Left lobe of liver (tissue), 2 donors: ENCODE measurements at places on chromosomes 2 and 18.
A peak's percentile ranks its signal among the peaks of the same experiment; 100 is the strongest.

- DNase-seq: peak; percentile 52
These were observed 1.6 kb downstream of the TSHZ1 start for GRCh38 chr18:75211953-75212750.

- DNase-seq: no peak
These were observed 816.4 kb downstream of the SOCS6 start for GRCh38 chr18:71105078-71105819.

DNA sequence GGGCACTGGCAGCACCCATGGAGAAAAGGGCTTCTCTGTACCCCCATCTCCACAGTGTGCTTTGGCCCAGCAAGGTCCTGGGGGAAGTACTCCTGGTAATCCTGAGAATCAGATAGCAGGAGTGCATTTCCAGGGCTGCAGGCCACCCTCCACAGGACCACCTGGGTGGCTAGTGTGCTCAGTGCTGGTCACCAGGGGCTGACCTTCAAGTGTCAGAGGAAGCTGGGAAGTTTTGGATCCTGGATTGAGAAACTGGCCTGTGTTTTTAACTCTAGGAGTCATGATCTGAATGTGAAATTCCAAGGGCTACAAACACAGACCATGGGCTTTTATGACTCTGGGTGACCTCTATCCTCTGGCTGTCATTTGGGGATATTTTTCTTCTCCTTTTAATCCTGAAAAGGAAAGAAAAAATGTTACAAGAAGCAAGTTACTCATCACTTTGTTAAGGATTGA is 9.3 kb downstream of the RHOB start:
- peak; percentile 23 for DNase-seq

- DNase-seq: no peak
These were observed 48.5 kb upstream of the DOCK10 start for GRCh38 chr2:225090746-225091145.

- DNase-seq: no peak
These were observed 35.3 kb upstream of the MRPL33 start for GRCh38 chr2:27736031-27736889.

- no peak for DNase-seq
These were observed 38.7 kb downstream of the KCNE4 start for GRCh38 chr2:223090540-223091235.

GRCh38 chr2:73979686-73980085 is 5.0 kb upstream of the TET3 start:
- no peak for DNase-seq

DNA sequence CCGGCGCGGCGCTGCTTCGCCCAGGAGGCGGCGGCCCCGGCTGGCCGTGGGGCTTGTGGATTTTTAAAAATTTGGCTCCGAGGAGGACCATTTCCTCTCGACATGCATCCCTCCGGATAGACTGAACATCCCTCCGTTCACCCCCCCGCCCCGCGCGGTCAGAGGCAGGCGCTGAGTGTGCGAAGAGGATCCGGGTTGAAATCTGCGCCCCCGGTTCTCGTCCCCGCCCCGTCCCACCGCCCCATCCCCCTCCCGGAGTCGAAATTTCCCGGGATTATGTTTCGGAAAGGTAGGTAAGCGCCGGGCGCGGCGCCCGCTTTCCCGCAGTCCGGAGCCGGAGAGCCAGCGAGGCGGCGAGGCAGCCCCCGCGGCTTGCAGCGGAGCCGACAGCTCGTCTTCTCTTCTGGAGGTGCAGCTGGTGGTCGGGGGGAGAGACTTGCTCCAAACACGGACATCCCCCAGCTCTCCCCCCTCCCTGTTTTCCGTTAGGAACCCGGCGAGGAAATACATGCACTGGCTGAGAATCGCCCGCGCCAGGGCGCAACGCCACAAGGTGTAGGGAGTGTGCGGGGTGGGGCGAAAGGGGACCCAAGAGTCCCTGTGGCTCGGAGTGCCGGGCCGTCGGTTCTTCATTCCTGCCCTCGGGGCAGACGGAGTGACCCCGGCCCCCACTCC is at the start of gene PRKCE:
PRKCE (plus strand) TSS at position 261 of the 675 bp plus-strand sequence.
- DNase-seq: peak; percentile 65
